ENCODE measurements at places on chromosomes 12 and 14.

DNA sequence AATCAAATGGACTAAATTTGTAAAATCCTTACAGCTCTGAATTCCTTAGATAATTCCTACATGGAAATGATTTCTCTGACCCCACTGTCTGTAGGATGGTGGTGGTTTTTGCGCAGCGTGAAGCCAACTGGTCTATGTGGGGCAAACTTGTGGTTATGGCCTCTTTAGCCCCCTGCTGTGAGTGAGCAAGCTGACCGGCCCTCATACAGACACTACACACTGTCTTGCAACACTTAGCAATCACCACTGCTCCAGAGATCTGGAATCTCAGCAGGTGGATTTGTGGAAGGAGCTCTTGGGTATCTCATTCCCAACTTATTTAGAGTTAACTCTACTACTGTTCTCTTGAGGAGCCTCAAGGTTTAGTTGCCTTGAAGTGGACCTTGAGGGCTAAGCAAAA is 70.2 kb downstream of the SCN8A start:
- DNase-seq = no peak

DNA sequence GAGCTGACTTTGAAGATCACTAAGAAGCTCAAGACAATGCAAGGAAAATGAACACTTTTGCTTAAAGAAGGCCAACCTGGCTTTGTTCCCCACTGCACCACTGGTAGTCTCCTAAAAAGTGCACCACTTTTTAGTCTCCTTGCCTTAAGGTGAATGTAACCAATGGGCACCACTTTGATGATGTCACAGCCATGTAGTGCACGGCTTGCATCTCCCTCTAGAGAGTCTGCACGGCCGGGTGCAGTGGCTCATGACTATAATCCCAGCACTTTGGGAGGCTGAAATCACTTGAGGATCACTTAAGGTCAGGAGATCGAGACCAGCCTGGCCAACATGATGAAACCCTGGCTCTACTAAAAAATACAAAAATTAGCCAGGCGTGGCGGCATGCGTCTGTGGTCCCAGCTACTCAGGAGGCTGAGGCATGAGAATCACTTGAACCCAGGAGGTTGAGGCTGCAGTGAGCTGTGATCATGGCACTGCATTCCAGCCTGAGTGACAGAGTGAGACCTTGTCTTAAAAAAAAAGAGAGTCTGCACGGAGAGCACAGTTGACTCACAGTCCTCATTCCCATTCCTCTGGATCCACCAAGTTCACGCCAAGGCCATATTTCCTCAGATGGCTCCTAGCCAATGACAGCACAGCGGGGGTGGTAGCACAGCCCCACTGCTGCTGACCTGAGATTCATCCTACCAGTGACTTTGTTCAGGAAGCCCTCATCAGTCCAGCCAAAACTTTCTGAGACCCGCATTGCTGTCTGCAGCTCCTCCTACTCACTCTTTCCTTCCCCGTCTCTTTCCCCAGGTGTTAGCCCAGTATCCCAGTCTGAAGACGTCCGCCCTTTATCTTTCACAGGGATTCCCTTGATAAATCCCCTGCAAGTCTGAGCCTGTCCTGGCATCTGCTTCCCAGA is 16.5 kb upstream of the IFT81 start:
- DNase-seq = no peak

GRCh38 chr12:25518512-25518911 is 34.6 kb downstream of the LMNTD1 start:
- no peak for DNase-seq

- no peak for DNase-seq
Observed at GRCh38 chr12:67427336-67427735, 158.2 kb downstream of the CAND1 start.

GRCh38 chr14:44029933-44030332 is 477.1 kb downstream of the FSCB start:
- DNase-seq = no peak

- DNase-seq = no peak
Observed at GRCh38 chr12:122133192-122133950, 40.6 kb downstream of the IL31 start.

DNA sequence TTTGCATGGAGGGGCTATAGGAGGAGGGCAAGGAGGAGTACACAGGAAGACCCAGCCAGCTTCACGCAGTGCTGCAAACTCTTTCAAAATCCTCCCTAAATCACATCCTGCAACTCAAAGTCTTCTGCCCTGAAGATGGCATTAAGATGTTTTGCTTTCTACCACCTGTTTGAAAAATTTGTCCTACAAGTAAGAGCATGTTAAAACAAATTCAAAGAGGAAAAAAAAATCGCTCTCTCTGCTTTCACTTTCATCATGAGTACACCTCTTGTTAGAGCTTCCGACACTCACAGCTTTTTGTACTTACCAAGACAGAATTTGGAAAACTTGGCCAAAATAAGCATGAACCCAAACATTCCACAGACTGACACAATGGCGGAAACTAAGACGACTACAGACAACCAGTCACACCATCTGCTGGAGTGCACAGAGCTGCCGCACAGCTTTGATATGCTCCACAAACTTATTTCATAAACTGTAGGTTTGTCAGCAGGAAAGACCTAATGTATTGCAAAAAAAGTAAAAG is 21.3 kb downstream of the GCH1 start:
- DNase-seq = peak; percentile 27

- DNase-seq = no peak
Observed at GRCh38 chr14:83541147-83541546, 1988.8 kb upstream of the FLRT2 start.

GRCh38 chr14:55309761-55310365 is 38.6 kb downstream of the FBXO34 start:
- no peak for DNase-seq

DNA sequence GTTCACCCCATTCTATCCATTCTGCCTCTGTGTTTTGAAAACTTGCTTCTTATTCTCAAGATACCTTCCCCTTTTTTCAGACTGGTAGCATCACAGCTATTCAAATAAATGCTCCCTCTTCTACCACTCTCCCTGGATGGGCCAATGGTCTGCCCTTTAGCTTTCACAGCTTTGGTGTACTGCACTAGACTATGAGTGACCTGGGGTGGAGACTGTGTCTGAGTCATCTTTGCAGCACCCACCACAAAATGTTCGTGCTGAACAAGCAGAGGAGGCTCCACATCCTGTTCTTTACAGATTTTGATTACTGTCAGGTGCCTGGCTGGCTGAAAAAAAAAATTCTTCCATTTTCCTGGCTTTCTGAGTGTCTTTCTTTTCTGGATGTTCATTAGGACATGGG is 1104.1 kb upstream of the TMEM132C start:
- DNase-seq = no peak

DNA sequence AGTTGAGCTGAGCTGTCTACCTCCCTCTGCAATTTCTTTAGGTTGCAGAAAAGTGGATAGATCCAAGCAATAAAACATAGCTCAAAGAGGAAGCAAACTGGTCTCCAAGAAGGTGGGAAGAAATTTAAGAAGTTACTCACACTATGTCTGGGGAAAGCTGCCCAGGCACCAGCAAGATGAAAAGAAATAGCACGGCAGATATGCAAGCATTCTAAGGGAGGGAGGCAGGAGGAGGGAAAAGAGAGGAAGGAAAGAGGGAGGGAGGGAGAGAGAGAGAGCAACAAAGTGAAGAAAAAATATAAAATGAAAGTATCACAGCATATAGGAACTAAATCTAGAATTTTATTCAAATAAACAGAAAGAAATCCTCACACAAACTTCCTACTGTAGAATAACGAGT is 240.7 kb downstream of the APAF1 start:
- no peak for DNase-seq

DNA sequence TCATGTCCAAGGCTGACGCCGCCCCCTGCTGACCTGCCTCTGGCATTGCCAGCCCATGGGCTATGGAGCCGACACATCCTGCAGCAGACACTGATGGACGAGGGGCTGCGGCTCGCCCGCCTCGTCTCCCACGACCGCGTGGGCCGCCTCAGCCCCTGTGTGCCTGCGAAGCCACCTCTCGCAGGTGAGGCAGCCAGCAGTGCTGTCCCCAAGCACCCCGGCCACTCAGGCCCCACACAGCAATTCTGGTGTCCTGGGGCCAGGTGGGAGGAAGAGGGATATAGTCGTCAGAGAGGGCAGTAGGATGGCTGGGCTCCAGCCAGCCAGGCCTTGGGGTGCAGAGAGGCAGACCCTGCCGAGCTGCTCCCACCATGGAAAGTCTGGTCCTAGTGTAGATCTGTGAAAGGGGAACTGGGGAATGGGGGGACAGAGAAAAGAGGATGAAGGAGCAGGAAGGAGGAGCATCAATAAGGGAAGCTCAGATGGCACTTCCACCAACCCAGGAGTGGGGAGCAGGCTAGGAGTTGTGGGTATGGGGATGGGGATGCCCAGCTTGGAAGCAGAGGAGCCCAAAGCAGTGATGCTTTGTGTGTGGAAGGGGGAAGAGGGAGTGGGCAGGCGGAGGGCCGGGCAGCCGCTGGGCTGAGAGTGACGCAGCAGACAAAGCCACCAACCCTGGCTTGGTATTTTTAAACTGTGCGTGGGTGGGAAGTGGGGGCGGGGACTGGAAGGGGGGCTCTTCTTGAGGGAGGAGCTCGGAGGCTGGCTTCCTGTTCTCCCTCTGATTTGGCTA is 4.7 kb downstream of the NAB2 start:
- DNase-seq = peak; percentile 38

- DNase-seq = peak; percentile 52
Observed at GRCh38 chr14:92397150-92397952, 74.4 kb downstream of the SLC24A4 start.

- no peak for DNase-seq
Observed at GRCh38 chr12:112010415-112011344, 2.3 kb downstream of the TMEM116 start.

DNA sequence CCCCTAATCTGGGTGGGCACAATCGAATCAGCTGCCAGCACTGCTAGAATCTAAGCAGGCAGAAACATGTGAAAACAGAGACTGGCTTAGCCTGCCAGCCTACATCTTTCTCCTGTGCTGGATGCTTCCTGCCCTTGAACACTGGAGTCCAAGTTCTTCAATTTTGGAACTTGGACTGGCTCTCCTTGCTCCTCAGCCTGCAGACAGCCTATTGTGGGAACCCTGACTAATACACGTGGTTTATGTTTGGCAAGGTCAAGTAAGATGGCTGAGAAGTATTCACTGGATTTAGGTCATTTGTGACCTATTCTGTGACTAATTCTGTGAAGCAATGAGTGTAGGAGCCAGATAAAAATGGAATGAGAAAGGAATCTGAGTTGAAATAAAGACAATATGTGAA is 11.0 kb downstream of the GPR135 start:
- no peak for DNase-seq

DNA sequence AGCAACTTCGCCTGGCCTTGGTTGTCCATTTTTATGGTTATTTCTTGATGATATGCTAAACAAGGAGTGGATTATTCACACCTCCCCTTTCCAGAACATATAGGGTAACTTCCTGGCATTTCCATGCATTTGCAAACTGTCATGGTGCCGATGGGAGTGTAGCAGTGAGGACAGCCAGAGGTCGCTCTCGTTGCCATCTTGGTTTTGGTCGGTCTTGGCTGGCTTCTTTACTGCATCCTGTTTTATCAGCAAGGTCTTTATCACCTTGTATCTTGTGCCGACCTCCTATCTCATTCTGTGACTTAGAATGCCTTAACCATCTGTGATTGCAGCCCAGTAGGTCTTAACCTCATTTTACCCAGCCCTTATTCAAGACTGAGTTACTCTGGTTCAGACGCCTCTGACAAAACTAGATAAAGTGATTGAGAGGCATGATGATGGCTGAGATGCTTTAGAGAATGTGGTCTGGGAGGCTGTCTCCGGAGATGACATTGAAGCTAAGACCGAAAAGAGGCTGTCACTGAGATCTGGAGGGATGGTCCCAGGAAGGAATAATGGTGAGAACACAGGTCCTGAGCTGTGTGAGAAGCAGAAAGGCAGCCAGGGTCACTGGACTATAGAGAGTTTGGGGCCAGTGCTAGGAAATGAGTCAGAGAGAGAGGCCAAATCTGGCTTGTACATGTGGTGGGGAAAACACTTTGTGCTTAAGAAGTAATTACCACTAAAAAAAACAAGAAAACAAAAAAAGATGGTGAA is 2.9 kb downstream of the GLT1D1 start:
- DNase-seq = no peak

- DNase-seq = no peak
Observed at GRCh38 chr12:42574851-42575266, 14.7 kb downstream of the PRICKLE1 start.

GRCh38 chr12:47965581-47965980 is 2.2 kb downstream of the TMEM106C start:
- no peak for DNase-seq

- DNase-seq = no peak
Observed at GRCh38 chr14:77579065-77579464, 37.4 kb downstream of the SPTLC2 start.

DNA sequence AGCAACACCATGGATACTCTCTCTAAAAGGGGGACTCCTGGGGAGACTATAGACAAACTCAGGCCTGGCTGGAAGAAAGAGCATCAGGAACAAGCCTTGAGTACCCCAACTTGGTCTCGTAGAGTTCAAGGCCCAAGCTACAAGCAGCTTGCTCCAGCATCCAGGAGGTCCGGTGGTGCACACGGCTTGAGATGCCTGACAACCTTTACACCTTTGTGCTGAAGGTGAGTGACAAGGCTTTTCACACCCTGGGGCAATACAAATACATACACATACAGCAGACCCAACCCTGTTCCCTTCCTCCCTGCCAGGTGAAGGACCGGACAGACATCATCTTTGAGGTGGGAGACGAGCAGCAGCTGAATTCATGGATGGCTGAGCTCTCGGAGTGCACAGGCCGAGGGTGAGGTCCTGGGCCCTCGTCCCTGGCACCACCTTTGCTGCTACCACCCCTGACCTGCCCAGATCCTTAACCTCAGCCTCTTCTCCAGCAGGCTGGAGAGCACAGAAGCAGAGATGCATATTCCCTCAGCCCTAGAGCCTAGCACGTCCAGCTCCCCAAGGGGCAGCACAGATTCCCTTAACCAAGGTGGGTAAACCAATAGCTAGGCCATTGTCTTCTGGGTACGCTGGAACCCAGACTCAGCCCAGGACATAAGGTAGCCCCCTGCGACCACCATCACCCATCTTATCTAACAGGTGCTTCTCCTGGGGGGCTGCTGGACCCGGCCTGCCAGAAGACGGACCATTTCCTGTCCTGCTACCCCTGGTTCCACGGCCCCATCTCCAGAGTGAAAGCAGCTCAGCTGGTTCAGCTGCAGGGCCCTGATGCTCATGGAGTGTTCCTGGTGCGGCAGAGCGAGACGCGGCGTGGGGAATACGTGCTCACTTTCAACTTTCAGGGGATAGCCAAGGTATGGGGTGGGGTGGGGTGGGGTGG is 41.2 kb downstream of the SH2B3 start:
- DNase-seq = no peak

DNA sequence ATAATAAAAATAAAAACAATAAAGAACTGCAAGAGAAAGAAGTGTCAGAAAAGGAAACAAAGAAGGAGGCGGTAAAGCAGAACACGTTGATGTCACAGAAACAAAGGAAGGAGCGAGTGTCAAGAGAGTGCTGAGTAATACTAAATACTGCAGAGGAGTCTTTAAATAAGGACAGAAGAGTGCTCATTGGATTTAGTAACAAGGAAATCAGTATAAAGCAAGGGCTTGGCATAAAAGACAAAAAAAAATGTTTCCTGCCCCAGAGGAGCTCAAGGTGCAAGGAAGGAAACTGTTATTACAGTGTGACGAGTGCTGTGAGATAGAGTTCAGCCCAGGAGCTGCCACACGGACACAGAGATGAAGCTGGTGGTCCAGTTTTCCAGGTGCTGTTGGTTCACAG is 8.4 kb upstream of the TUBA1A start:
- no peak for DNase-seq

- no peak for DNase-seq
Observed at GRCh38 chr14:52443506-52443905, 108.8 kb downstream of the TXNDC16 start.
